ENCODE measurements at places on chromosomes 6 and 20.

DNA sequence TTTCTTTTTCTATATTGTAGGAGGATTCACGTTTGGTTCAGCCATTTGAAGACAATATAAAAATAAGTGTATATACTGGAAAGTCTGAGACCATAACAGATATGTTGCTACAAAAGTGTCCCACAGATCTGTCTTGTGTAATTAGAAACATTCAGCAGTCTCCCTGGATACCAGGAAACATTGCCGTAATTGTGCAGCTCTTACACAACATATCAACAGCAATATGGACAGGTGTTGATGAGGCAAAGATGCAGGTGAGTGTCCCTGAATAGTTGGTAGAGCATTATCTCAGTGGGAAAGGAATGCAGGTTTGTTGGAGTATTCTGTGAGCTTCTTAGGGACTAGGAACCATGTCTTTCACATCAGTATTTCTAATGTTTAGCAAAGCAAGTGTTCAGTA lies 18.3 kb upstream of the ADGRF4 start:
- DNase-seq, result no peak

DNA sequence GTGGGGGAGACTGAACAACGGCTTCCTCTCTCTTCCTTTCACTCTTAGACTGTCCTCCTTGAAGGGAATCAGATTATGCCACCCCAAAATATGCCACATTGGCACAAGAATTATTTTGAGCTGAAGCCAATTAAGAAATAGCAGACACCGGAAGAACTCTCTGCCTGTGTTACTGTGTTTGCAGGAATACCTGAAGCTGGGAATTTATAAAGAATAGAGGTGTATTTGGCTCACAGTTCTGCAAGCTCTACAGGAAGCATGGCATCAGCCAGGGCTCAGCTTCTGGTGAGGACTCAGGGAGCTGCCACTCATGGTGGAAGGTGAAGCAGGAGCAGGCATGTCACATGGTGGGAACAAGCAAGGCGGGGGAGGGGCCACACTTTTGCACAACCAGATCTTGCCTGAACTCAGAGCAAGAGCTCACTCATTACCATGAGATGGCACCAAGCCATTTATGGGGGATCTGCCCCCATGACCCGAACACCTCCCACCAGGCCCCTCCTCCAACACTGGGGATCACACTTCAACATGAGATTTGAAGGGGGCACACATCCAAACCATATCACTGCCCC lies 46.0 kb downstream of the PCNA start:
- DNase-seq, result no peak

GRCh38 chr6:45076217-45076930 lies 251.8 kb upstream of the RUNX2 start:
- no peak for DNase-seq

DNA sequence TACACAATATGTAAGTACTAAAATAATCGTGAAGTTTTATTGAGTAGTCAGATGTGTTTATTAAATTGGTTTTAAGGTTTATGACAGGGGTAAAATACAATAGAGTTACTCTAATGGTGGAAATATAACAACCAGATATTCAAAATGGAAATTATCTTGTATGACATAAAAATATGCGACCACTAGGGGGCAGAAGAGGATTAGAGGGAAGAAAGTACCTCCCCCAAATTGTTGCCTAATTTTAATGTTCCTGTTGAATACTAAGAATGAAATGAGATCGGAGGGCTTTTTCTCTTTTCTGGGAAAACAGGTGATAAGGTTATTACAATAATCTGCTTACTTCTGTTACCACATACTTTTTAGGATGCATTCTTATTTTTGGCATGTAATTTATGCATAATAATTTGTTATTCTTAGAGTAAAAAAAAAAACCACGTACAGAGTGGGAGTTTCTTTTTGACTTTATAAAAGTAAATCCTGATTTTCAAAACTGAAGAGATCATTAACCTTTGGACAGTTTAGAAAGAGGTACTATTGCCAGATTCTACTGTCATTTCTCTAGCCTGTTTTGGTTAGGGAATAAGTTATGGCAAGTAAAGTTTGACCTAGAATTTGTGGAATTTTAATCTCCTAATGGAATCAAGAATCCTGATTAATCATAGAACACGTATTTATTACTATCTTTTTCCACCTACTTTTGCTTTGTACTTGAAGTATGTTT lies 159.2 kb downstream of the CD109 start:
- DNase-seq, result peak; percentile 26

DNA sequence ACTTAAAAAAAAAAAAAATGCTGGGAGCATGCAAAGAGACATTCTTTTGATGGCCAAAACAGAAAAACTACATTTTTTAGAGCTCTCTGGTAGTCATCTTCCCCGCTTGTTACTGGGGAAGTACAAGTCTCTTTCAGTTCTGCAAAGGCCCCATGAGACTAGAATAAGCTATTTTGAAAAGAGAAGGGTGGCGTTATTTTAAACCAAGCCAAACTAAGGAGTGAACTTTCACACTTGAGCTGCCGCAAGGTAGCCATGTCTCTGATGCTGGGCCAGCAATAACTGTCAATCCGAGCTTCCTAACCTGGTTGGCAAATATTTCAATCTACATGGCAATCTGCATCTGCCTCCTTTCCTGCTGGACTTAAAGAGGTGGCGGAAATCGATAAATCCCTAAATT lies 96.7 kb downstream of the L3MBTL3 start:
- DNase-seq, result no peak

DNA sequence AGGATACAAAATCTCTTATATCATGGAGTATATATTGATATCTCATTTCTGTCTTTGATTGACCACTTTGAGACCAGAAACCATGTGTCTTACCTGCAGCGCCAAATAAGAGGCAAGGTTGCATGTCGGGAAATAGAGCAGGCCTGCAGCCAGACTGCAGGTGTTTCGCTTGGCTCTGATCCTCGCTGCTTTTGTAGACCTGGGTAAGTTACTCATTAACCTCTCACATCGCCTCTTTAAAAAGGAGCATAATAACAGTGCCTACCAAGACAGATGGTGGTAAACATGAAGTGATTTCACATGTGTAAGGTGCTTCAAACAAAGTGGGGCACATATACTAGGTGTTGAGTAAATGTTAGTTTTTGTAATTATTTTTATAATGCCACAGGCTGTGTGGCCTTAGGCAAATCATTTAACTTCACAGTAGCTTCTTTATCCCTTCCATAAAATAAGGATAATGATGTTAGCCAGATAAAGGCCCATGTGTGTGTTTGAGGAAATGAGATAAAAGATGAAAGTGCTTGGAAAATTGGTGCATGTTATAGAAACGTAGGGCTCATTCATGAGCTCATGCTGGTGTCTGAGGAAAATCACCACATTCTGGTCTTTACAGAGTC lies 248.8 kb upstream of the MAP3K7 start:
- no peak for DNase-seq

- DNase-seq, result no peak
Measured at GRCh38 chr6:105501246-105501645, 98.4 kb upstream of the PREP start.
